ENCODE measurements at places on chromosomes 2 and 18.

DNA sequence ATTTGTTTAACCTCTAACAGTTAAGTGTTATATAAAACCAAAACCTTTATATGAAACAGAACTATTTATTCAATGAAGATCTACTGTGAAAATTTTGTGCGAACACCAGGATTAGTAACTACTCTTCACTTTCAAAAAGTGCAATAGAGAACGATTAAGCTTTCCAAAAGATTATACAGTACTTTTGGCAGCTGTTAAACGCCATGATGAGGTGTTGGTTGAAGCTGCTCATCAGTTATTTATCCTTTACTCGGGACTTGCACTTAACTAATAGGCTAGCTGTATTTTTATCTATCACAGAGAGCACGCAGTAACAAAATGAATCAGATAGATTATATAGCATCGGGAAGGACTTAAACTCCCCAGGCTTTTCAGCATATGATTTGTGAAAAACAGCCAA lies 113.6 kb downstream of the GCA start:
- DNase-seq: no peak

DNA sequence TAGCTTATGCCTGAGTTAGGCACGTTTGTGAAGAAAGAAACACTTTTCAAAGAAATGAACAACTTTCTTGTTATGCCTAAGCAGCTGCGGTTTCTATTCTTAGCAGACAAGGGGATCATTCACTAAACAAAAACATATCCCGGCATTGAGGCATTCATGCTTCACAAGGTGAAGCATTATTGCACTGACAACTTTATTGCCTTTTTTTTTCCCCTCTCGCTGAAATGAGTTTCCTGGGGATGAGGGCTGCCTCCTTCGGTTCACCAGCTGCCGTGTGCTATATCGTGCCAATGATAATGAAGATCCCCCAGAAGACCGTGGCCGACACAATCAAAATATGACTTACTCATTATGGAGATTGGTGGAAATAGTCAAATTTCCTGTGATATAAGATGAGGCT lies 288.2 kb upstream of the ST6GAL2 start:
- no peak for DNase-seq

DNA sequence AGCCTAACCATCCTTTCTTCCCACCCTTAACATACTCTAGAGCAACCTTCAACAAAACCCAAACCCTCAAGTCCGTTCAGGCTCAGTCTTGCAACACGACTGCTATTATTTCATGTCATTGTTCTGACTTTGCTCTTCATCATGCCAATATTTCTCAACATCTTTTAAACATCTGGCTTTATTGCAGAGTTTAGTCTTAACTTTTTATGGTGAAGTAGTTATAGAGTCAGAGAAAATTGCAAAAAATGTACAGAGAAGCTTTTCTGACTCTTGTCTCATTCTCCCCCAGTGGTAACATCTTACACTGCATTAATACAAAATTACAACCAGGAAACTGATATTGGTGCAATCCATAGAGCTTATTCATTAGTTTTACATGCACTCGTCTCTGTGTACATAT lies 3.9 kb downstream of the MARCO start:
- DNase-seq: no peak

DNA sequence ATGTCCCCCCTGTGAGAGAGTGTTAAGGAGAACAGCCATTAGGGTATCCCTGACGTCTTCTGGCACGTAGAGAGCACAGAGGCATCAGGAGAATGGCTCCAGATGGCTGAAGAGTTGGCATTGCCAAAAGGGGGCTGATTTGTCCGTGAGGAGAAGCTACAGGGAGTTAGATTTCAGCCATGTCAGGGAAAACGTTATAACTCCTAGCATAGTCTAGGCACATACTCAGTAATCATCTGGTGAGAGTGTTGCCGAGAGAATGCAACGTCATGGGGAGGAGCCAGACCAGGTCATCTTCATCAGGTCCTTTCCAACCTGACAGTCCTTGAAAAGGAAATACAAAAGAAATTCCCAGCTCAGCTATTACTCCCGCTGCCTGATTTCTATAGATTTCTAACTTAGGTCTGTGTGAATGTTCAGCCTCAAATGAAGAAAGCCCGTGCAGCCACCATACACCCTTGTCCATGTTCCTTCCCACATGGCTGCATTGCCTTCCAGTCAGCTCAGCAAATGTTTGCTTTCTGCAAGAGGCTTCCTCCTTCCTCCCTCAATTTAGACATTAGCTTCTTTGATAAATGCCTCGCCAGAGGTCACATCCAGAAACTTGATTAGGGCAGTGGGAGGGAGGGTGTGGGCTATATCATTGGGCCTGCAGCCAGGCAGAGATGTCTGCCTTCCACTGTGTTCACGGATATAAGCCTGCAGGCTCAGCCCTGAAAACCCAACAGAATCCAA lies 93.0 kb downstream of the STPG4 start:
- no peak for DNase-seq

- no peak for DNase-seq
Observed at GRCh38 chr2:128037649-128038048, 9.8 kb upstream of the SAP130 start.

DNA sequence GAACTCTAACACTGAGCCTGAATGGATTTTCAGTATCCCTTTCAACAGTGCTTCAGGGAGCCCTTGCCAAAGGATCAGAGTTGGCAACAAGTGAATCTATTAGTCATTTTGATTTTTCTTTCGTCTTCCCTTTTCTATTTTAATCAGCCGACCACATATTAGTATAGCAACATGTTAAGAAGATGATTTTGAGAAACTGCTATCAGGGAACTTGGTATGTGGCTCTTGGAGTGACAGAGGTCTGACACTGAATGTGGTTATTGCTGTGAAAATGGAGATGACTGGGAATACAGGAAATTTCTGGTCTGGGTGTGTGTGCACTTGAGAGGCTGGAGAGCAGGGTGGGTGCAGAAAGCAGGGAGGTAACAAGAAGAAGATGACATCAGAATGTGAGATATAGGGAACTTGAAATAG lies 28.7 kb upstream of the IL1RL1 start:
- no peak for DNase-seq

- no peak for DNase-seq
Observed at GRCh38 chr2:165700531-165700930, 93.5 kb downstream of the GALNT3 start.

GRCh38 chr2:128633501-128633900 lies 314.8 kb upstream of the HS6ST1 start:
- no peak for DNase-seq

GRCh38 chr2:182166841-182167240 lies 181.2 kb downstream of the PPP1R1C start:
- no peak for DNase-seq

DNA sequence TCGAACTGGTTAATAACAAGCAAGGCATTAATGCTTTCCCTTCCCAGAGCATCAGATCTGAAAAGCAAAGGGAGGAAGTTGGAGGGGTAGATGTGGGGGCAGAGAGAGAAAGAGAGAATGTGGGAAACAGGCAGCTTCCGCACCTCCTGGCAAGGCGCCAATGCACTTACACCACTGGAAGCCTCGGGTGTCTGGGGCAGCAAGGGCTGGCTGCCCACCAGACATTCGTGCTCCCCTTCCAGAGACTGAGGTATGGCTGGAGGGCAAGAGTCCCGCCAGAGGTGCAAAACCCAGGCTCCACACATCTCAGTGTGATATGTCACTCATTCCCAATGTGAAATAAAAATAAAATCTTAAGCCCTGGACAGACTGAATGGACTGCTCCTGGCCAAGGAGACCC lies 46.4 kb downstream of the TEX51 start:
- DNase-seq: no peak

DNA sequence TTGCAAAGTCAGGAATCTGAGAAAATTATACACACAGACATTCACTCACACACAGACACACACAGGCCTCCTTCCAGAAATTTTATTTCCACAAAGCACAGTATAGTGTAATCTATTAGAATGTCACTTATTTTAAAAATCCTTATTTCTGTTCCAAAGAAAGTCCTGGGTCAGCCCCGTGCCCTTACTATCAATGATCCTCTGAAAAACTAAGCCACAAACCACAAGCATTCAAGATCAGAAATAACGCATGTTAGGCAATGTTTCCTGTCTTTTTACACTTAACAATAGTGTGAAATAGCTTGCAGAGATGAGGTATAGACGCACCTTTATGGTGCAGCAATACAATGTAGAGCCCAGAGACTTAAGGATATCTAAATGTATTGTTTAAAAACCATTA lies 25.8 kb downstream of the TBC1D8 start:
- DNase-seq: no peak

DNA sequence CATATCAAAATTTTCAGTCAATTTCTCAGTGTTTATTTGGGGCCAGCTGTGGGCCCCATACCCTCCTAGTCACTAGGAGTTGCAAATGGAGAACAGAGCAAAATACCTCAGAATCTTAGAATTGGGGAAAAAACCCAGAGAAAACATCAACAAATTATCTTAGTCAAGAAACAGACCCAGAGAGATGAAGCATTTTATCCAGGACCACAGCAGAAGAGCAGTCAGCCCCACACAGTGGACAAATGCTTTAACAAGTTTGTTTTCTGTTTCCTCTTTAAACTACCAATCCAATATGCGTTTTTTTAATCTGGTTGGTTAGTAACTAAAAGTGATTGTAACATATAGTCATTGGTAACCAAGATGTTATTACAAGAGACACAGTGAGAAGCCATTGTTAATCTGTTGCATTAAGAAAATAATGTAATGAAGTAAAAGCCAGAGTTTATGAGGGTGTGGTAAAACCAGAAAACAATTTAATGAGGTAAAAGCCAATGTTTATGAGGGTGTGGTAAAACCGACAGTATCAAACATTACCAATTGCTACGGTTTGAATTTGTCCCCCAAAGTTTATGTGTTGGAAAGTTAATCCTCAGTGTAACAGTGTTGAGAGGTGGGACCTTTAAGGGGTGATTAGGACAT lies 60.7 kb upstream of the COX7A2L start:
- DNase-seq: no peak

- DNase-seq: no peak
Observed at GRCh38 chr2:121058852-121059558, 226.0 kb downstream of the TFCP2L1 start.

Data from cortex of kidney (tissue), 1 donor.